ENCODE measurements at places on chromosomes 3 and 15. TPM values are rescaled to one million over a fixed set of nuclear protein-coding genes. Genes with fewer than 3 reads are reported as not detected.

GRCh38 chr3:167287308-167287707 is 92.8 kb downstream of the ZBBX start:
- DNase-seq: no peak

DNA sequence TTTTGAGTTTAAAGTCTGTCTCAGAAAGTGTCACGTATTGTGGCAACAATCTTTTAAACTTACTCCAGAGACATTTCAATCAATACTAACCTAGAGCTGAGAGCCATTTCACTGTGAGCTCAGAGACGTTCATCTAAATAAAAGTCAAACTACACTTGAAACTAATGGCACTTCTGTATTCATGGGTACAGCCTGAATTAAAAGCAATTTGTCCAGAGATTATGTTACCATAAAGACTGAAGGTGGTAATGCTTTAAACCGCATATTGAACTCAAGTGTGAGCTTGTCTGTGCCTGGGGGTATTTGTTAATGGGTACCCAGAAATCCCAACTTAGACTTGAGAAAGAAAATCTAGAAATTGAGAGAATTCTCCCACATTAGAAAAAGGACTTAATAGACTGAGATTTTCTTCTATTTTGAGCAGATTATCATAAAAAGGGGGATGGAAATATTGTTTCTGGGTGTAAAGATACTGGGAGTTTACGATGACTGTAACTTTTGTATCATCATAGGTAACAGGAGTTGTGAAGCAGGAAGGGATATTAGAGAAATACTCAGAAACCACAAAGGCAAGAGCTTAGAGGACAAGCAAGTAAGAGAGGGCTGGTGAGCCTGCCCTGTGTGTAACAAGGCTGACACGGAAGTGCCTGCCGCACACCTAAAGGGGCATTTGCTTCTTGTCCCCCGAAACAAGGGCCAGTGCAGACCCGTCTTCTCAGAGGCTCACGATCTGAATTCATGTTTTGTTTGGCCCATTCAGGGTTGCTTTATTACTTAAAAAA is 36.9 kb downstream of the LRIG1 start:
- no peak for DNase-seq

Gene P3H2
- 1.5 TPM for total RNA-seq

DNA sequence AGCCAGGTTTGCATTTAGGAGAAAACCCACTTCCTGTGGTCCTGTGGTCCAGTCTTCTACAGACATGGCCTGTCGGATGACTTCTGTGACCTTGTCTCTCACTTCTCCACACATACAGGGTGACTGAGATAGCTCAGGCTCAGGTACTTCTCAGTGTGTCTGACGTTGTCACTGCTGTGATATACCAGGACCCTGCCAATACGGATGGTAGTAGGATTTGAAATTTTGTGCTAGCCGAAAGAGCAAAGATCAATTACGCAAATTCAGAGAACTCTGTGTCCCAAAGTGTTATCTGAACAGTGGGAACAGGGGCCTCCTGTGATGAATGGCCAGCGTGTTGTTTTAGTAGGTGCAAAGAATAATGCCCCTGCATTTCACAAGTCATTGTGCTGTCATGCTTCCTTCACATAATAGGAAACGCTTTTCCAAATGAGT is 128.9 kb downstream of the MCTP2 start:
- no peak for DNase-seq

- no peak for DNase-seq
Observed at GRCh38 chr15:69415381-69415780, 1.2 kb downstream of the KIF23 start.

GRCh38 chr15:52220251-52220650 is 29.1 kb upstream of the GNB5 start:
- DNase-seq: no peak

- no peak for DNase-seq
Observed at GRCh38 chr3:4994823-4995499, 15.7 kb downstream of the BHLHE40 start.

GRCh38 chr15:83919978-83920510 is 266.1 kb downstream of the ADAMTSL3 start:
- DNase-seq: no peak

GRCh38 chr15:69377216-69377970 is 36.8 kb upstream of the KIF23 start:
- DNase-seq: no peak

GRCh38 chr3:109707617-109708016 is 370.3 kb upstream of the DPPA4 start:
- DNase-seq: no peak
